ENCODE measurements at places on chromosomes 5 and 9. TPM values are rescaled to one million over a fixed set of nuclear protein-coding genes. Genes with fewer than 3 reads are reported as not detected.

The FCN2 gene
- total RNA-seq: not detected

GRCh38 chr9:134061019-134061687, 6.7 kb downstream of the BRD3 start:
- DNase-seq: no peak

DNA sequence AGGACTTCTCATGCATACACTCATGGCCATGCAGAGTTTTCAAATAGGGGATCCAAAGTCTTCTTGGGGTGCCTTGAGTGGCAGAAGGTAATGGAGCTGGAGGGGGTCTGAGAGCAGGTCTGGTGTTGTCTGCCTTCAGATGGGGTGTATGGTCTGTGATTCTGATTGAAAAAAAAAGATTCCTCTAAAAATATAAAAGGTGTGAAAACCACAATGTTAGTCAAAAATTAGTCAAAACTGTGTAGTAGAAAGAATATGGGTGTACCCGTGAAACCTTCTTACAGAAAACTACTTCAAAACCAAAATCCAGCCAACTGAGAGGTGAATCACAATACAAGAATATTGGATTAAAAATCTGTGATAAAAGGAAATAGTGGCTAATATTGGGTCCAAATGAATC, 20.1 kb downstream of the DOCK2 start:
- no peak for DNase-seq

- no peak for DNase-seq
These were observed 79.4 kb downstream of the PTTG1 start for GRCh38 chr5:160500786-160501779.

DNA sequence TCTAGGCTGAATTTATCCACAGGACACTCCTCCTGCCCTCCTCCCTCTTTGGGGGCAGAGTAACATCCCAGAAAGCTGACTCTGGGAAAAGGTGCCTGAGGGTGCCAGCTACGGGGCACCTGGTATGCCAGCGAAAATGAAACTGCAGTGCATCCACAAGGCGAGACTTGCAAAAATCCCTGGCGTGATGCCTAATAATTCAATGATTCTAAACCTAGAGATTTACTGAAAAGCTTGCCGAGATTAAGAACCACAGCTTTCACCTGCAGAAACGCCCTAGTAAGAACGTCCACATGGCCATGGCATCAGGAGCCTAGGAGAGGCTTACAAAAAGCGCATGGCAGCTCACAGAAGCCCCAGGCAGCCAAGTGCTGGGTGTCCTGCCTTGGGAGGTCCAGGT, 20.9 kb downstream of the CCNJL start:
- peak; percentile 5 for DNase-seq

DNA sequence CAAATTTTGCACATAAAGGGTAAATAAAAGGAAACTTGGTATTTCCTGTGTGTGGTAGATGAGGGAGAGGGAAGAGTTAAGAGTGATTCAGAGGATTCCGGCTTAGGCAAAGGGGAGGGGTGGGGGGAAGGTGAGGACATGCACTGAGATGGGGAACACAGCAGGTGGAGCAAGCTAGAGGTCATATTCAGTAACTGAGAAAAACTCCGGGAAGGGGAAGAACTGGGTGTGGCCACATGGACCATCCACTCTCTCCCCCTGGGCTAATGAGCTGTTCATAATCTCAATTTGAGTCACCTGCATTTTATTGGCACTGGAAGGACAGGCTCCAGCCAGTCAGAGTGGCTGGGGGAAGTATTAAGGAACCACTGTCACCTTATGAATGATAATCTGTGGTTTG, 45.1 kb upstream of the UGCG start:
- DNase-seq: no peak

All from left colon (tissue), 2 donors.